ENCODE measurements at places on chromosomes 13 and 19.

GRCh38 chr19:18278521-18279265 is 2.7 kb downstream of the JUND start:
- no peak for DNase-seq

GRCh38 chr13:97224544-97225300 is 2.6 kb downstream of the MBNL2 start:
- DNase-seq = peak; percentile 62

- DNase-seq = no peak
Measured at GRCh38 chr19:4093643-4094175, 27.0 kb upstream of the ZBTB7A start.

GRCh38 chr13:28539625-28540286 is 44.8 kb upstream of the FLT1 start:
- DNase-seq = no peak

- DNase-seq = no peak
Measured at GRCh38 chr13:103243495-103243894, 177.3 kb upstream of the SLC10A2 start.

DNA sequence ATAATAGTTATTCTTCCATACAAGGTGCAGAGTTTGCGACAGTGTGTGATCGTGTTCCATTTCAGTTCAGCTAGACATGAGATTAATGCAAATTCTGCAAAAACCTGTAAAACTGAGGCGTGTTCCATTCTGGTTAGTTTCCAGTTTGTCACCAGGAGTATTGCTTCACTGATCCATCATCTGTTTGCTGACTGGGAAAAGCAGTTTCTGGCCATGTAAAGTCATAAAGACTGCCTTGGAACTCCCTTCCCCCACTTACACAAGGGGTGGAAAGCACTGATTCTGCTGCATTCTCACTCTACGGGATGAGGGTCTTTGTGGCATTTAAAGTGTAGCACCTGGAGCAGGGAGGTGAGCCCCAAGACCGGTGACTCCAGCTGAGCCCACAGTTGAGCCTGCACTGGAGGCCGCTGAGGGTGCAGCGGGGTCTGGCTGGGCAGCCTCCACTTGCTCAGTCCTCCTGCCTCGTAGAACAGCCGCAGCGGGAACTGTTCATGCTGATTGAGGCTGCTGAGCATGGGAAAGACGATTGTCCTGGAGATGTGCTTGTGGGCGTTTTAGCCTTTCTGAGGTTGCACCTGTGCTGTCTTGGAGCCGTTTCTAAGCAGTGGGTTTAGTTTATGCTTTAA is 2.0 kb downstream of the ZNF57 start:
- no peak for DNase-seq

DNA sequence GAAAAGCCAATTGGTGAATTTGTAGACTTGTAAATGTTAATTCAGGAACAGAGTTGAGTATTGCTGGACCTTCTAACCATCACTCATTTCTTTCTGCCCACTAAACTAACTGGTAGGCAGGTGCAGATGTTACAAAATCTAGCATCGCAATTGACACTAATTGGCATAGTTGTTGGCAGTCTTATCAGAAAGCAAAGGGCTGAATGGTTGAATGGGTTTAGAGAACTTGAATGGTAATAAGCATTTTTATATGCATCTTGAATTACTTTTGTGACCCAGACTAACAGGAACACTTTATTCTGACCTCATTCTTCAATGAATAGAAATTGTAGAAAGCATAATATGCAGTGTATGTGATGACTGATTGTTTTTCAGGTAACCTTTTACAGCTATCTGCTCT is 189.1 kb downstream of the GGACT start:
- DNase-seq = no peak

DNA sequence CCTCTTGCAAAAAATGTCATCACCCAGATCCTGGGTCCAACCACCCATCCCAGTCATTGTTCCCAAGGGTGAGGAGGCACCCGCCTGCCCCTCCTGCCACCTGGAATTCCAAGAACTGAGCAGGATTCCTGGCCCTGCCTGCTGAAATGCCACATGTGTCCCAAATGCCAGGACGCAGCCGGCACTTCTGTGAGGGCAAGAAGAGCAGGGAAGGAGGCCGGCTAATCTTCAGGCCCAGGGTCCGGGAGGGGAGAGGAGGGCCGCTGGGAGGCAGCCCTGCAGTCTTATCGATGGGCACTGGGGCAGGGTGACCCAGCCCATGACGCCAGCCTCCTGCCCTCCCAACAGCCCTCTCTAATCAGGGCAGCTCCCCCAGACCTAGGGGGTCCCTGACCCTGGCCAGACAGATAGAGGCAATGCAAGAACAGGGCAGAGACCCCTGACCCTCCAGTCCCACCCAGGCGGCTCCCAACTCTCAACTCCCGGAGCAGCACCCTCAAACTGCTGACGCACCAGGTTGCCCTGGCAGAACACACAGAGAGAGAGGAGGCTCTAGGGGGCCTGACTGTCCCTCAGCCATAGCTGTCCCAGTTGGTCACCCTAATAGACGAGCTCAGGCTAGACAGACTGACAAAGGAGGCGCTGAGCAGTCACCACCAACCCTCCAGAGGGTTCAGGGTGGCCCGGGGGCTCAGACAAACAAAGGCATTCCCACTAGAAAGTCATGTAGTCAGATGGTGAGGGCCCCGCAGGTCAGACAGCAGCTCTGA is 1.5 kb downstream of the MFSD12 start:
- DNase-seq = no peak
